Hindlimb muscle (tissue), 1 donor: ENCODE measurements at places on chromosomes 3 and 15.

- no peak for DNase-seq
Observed at GRCh38 chr3:12961007-12961696, 112.1 kb downstream of the IQSEC1 start.

- DNase-seq: no peak
Observed at GRCh38 chr3:15153103-15153502, 52.9 kb upstream of the CAPN7 start.

GRCh38 chr3:55490276-55490913 lies 3.3 kb upstream of the WNT5A start:
- DNase-seq: no peak

- DNase-seq: no peak
Observed at GRCh38 chr3:111594205-111594604, 941 bp downstream of the ZBED2 start.

DNA sequence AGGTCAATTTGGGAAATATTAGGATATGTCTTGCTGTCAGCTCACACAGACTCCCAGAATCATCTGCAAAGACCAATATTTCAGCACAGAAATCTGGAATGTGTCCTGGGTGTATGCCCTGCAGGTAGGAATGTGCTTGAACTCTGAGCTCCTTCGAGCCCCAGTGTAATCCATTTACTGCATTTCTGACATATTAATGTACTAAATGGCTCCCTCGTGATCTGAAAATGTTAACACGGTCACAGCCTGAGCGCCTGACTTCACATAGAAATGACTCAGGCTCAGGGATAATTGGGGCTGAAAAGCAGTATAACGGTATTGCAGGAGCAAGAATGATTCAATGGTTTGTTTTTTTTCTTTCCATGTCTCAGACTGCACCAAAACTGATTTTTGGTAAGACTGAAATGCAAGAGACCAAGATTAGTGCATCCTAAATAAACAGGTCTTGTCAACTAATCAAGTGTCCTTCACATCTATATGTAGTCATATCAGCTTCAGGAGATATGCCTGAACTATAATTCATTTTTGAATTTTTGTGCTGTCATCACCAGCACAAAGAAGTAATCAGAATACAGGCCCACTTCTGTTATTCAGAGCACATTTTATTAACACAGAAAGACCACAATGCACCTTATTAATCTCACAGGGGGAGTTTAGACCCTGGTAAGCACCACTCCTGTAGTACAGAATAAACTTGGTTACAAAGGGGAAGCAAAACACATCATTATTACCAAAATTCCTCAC lies 49.8 kb downstream of the DCLK3 start:
- no peak for DNase-seq

- DNase-seq: no peak
Observed at GRCh38 chr15:47588958-47589357, 128.3 kb upstream of the SEMA6D start.

DNA sequence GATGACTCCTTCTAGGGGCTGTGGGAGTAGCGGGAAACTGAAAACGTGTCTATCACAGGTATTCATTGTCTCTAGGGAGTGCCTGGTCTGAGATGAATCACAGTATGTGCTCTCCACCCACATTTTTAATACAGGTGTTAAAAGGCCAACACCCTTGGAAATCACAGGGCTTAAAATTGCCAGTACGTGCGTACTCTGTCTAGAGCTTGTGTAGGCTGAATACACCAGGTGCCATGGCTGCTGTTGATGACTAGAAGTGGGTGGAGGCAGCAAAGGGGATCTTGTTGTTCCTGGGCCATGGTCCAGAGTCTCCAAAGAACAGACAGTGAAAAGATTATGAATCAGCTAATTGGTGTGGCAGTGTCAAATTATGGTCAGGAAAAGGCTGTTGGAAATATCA lies 35.1 kb upstream of the P3H2 start:
- no peak for DNase-seq

GRCh38 chr3:100400419-100400779 lies 490 bp downstream of the TOMM70 start:
- DNase-seq: no peak

GRCh38 chr15:59492389-59493377 lies 54.7 kb downstream of the FAM81A start:
- peak; percentile 74 for DNase-seq

DNA sequence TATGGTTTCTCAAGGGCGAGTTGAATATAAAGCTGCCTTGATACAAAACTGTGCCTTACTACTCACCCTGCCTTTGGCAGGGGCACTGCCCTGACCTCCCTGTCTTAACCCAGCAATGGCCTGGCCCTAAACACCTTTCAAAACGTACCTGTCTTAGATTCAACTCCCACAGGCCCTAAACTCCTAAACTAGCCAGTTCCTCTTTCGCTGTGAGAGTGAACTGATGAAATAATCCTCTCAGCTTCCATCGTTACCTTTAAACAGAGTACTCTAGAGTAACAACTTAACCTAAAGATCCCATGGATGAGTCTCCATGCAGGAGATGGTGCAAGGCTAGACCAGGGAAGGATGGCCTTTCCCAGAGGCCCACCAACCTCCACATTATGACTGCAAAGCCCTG lies 133.0 kb upstream of the THBS1 start:
- no peak for DNase-seq

DNA sequence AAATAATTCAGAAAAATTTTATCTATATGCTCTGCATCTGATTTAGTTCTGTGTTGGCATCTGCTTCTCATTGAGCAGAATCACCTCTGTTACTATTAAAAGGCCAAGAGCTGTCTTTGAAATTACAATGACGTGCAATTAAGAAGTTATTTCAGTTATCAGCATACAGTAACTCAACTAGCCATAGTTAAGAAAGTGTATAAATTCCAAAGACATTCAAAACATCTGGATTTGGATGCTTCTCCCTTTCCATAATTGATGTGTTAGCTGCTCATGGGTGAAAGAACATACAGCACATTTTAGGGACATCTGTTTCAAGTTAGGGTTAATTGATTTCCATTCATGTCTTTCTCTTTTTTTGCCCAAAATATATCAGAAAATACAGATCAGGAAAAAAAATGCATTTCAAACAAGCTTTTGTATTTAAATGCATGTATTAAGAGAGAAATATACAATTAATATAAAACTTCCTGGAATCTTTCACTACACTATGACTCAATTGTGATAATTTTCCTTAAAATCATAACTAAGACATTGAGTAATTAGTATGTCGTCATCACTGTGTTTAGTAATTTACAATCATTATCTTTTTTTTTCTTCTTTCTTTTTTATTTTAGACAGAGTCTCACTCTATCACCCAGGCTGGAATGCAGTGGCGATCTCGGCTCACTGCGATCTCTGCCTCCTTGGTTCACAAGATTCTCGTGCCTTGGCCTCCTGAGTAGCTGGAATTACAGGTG lies 82.7 kb upstream of the MBNL1 start:
- DNase-seq: no peak

DNA sequence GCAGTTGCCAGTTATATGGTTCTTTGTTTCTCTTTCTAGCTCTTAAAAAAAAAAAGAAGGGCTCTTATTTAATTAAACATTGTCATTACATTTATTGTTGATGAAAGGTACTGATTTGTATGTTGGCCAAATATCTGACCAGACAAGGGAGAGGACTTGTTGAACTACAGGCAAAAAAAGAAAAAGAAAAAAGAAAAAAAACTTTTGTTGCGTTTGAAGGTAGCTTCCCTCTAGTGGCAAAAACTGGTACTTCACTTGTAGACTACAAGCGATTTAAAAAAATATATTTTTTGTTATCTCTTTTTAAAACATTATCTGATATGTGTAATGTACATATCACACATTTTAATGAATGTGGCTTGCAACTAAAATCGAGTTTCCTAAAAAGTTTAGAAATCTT lies 280.6 kb downstream of the ROBO2 start:
- DNase-seq: peak; percentile 25

DNA sequence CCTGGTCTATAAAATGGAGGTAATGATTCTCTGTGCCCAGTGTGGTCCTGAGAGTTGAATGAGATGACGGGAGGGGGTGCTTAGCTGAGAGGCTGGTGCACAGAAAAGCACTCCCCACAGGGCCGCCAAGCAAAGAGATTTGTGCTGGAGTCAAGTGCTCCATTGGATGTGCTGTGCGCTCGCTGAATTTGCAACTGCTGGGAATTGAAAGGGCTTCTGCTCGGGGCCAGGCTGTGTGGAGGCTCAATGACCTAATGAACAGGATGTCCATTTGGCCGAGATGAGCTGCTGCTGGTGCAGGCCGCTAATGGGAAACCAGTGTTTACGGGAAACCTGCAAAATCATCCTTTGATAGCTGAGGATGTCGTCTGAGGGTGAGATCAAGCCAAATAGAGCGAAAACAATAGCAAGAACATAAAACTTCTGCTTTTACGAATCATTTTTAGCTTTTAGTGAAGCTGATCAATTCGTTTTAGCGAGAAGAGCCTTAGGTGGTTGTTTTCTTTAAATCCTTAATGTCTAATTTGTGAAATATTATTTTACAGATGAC lies 211.7 kb downstream of the GABRG3 start:
- no peak for DNase-seq

GRCh38 chr3:120203016-120203415 lies 82.0 kb downstream of the GPR156 start:
- peak; percentile 27 for DNase-seq

DNA sequence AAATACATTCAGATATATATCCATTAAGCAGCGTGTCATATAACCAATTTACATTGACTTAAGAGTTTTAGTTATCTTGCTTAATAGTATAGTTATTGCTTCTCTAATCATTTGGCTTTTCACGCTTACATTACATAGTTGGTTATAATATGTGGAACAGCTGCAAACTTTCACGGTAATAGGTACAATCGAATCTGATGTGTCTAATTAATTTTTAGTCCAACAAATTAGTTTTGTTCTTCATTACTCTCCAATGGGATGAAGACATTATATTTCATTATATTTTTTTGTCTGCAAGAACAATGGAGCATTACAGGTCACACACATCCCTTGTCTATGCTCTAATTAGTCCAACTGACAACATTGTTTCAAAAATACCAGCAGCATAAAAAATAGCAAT lies 546.3 kb downstream of the ROBO2 start:
- no peak for DNase-seq

GRCh38 chr3:99780749-99781148 lies 36.9 kb upstream of the CMSS1 start:
- DNase-seq: no peak

DNA sequence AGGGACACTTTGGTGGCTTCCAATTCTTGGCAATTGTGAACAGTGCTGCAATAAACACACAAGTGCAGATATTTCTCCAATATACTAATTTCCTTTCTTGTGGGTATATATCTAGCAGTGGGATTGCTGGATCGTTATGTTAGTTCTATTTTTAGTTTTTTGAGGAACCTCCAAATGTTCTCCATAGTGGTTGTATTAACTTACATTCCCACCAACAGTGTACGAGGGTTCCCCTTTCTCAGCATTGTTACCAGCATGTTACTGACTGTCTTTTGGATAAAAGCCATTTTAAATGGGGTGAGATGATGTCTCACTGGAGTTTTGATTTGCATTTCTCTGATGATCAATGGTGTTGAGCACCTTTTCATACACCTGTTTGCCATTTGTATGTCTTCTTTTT lies 92.8 kb downstream of the DAPK2 start:
- DNase-seq: no peak

- no peak for DNase-seq
Observed at GRCh38 chr3:40088527-40089170, 220.9 kb upstream of the EIF1B start.

GRCh38 chr3:58352626-58353025 lies 19.9 kb downstream of the PXK start:
- no peak for DNase-seq

GRCh38 chr3:55296791-55297190 lies 190.3 kb downstream of the WNT5A start:
- no peak for DNase-seq
